ENCODE measurements at places on chromosomes 16 and 17.

DNA sequence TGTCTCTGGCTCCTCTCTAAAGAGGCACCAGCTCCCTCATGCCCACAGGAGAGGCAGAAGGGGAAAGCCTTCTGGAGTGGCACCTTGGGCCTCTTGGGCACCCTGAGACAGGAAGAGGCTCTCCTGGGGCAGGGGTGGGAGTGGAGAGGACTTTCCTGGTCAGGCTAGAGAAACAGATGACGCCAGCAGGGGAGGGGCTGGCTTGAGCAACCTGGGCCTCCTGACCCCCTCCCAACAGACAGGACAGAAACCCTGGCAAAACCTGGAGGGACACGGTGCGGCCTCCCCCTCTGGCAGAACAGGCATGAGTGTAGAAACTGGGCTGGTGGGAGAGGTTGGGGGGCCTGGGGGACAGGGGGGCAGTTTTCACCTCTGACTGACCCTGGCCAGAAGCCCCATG lies 6.1 kb downstream of the SMIM5 start:
- ATAC-seq = no peak

- no peak for ATAC-seq
Observed at GRCh38 chr17:34113089-34113488, 142.0 kb upstream of the CCL2 start.

DNA sequence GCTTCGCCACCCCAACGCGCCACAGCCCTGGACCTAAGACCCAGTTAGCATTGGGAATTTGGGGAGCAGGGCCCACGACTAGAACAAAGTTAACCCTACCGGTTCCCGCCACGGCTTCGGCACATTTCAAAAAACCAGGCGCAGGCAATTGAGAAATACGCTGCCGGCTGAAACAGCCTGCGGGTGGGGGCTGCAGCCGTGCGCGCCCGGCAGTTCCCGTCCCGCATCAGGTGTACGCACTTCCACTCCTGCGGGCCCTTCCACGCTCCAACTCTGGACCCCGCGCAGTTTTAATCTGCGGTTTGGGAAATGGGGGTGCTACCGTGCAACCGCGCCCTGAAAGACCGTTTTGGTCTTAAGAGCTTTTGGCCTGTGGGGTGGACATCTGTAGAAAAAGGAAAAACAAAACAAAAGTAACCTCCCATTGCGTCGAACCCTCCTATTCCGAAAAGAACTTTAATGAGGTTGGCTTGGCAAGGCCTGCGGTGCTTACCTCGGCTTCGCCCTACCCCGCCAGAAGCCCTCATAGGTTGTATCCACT lies 7.1 kb downstream of the IRX5 start:
- ATAC-seq = no peak

- no peak for ATAC-seq
Observed at GRCh38 chr16:57663436-57663835, 4.7 kb upstream of the ADGRG3 start.

- no peak for ATAC-seq
Observed at GRCh38 chr17:8552577-8553320, 77.8 kb downstream of the MYH10 start.

DNA sequence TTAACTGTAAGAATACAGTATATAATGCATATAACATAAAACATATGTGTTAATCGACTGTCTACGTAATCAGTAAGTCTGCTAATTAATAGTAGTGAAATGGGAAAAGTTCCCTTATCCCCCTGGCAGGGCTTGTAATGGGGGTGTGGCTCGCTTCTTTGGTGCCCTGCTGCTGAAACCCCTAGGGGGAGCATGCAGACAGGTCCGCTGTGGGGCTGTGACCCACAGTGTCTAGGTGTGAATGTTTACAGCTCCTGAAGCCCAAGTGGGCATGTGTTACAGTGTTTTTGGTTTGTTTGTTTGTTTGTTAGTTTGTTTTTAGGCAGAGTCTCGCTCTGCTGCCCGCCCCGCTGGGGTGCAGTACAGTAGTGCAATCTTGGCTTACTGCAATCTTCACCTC lies 495.7 kb downstream of the SHISA9 start:
- ATAC-seq = no peak

GRCh38 chr17:59154721-59155438 lies at the start of gene SKA2:
Gene SKA2 (minus strand): TSS chr17:59155186. CDS start chr17:59155163, 23 bp downstream.
- peak; percentile 87 for ATAC-seq

DNA sequence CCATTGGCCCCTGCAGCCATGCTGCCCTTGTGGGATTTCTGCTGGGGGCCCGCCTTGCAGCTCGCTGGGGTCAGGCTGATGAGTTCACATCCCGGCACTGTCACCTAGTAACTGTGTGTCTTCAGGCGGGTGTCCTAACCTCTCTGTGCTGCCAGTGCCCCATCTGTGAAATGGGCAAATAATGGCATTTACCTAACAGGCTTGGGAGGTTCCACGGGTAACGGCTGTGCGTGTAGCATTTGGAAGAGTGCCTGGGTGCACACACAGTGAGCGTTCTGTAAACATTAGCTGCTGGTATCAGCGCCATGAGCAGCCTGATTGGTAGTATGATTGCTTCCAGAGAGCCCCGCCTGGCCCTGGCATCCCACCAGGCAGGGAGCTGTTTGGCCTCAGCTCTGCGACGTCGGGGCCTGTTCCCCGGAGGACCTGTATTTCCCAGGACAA lies 167.3 kb upstream of the GSE1 start:
- no peak for ATAC-seq

DNA sequence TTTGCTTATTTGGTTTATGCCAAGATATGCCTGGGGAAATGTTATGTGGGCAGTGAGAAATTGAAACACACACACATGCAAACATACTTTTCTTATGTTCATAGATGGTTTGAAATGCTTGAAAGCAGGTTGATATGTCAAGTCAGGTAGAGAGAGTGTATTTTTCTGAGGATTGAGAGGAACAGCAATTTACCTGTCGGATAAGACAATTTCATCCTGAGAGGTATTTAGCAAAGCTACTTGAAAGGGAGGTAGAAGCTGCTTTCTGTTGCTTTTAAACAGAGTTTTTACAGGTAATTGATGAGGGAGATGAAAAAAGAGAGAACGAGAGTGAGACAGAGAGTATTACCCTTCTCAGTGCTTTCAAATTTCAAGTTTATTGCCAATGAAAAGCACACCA lies 854.3 kb downstream of the CDH8 start:
- ATAC-seq = no peak

DNA sequence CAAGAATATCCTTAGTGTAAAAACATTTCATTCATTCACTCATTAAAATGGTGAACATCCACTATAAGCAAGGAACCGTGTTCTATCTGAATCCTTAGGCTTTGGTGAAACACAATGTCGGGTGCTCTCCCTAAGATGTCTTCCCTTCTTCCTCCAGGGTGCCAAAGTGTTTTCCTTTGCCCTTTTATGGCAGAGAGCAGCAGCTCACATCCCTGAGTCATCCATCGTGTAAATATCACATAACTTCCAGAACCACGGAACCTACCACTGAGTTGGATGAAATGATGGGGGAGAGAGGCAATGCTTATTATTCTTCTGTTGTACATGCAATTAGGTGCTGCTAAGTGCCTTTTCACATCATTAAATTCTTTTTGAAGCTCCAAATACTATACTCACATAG lies 50.2 kb downstream of the DNAH3 start:
- ATAC-seq = no peak

- ATAC-seq = no peak
Observed at GRCh38 chr16:285146-286055, 2.4 kb downstream of the PDIA2 start.

- no peak for ATAC-seq
Observed at GRCh38 chr17:13920413-13920812, 148.9 kb upstream of the COX10 start.

GRCh38 chr17:67253384-67253783 lies 8.4 kb upstream of the HELZ start:
- no peak for ATAC-seq

DNA sequence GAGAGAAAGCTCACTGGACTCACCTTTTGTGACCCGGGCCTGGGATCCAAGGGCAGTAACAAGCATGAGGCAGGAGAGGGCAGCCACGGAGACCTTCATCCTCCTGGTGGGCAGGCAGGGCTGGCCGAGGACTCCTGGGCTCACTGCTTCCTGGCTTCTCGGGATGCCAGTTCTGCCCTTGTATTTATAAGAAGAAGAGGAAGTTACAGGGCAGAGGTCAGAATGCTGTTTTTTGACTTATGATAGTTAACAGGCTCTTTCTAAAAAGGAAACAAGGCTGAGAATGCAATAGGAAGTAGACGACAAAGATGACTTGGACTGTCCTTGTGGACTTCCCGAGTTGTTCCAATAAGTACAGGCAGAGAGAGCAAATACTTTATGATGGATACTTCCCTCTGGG lies at the start of gene CCL23:
Gene CCL23, minus strand, starts transcription at position 174 of the 400 bp plus-strand sequence. Its CDS starts 75 bp downstream, at position 99.
- ATAC-seq = no peak

- no peak for ATAC-seq
Observed at GRCh38 chr16:65284626-65285025, 162.8 kb upstream of the CDH11 start.

DNA sequence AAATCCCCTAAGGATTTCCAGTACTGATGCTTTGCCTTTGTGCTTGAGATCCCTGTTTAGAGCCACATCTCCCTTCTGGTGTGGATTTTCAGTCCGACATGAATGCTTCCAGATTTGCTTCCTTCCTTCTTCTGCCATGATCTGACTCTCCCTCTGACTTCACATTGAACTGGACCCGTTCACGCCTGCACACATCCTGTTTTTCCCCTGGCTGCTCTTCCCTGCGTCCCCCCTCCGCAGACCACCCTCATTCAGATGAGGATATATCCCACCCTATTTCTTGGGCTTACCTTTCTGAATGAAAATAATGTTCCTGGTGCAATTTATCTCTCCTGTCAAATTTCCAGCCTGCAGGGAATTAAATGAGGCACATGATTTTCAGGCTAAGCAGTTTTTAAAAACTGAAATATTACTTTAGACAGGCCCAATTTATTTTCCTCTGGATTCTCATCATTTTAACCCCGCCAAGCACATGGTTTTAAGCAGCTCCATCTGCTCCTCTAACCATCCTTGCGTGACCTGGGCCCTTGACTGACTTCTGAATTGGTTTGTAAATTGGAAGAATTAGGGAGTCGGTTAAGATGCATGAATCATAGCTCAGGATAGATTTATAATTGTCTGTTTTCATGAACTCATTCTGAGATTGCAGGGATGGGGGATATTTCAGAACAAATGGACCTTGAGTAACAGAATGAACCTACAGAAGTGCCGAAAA lies 59.2 kb downstream of the BMERB1 start:
- no peak for ATAC-seq

DNA sequence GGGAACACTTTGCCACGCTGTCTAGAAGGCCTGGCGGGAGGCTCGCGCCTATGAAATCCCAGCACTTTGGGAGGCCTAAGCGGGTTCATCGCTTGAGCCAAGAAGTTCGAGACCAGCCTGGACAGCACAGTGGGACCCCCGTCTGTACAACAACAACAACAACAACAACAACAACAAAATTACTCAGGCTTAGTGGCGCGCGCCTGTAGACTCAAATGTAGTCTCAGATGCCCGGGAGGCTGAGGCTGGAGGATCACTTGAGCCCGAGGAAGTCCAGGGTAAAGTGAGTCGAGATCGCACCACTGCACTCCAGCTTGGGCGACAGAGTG lies 297 bp upstream of the SLFN13 start:
- ATAC-seq = no peak
